Spinal cord (tissue), 10 donors: ENCODE measurements at places on chromosomes 13 and 19. TPM values are rescaled to one million over a fixed set of nuclear protein-coding genes. Genes with fewer than 3 reads are reported as not detected.
A peak's percentile ranks its signal among the peaks of the same experiment; 100 is the strongest.

- no peaks in the 10 kb centered on the region for H3K27me3 ChIP-seq
- no peak for DNase-seq
- H3K27ac ChIP-seq, result no peak overlapping the region
- no peaks in the 10 kb centered on the region for H3K36me3 ChIP-seq
Observed at GRCh38 chr19:37867831-37868230, 38.6 kb downstream of the WDR87 start.

DNA sequence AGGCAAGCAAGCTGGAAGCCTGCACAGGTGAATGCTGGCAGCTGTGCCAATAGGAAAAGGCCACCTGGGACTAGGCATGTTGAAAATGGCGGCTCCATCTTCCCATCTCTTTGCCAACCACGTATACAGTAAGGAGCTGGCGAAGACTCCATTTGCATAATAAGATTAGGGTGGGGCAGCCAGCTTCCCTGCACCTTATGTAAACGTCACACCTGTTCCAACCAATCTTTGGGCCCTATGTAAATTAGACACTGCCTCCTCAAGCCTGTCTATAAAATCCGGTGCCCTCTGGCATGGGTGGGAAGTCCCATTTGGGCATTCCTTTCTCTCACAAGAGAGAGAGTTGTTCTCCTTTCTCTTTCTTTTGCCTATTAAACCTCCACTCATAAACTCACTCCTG lies 16.8 kb downstream of the ADGRE2 start:
- no peaks in the 10 kb centered on the region for H3K36me3 ChIP-seq
- H3K27me3 ChIP-seq, result no peaks in the 10 kb centered on the region
- no peak overlapping the region for H3K27ac ChIP-seq
- DNase-seq, result no peak
- H3K4me3 ChIP-seq, result no peak overlapping the region
- H3K4me1 ChIP-seq, result no peaks in the 10 kb centered on the region

DNA sequence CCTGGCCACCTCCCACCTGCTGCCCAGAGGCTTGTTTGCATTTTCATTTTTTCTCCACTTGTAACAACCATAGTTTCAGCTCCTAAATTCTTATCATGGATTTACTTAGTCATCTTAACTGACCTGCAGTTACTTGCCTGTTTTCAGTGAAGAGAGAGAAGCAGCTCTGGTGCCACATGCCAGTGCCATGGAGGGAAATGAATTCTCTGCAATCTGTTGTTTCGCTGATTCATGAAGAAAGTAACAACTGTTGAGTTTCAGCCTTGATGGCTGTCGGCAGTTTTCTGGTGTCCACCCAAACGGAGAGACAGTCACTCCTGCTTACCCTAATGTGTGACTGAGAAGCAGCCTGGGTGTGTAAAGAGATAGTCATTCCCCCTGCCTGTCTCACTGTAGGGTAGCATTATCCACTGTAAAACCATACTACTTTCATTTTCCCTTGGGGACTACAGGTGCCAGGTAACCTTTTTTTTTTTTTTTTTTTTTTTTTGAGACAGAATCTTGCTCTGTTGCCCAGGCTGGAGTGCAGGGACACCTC lies 116.1 kb downstream of the DNAJC3 start:
- no peak overlapping the region for H3K27ac ChIP-seq
- H3K36me3 ChIP-seq, result peaks cover 6% of the 10 kb centered on the region
- no peaks in the 10 kb centered on the region for H3K27me3 ChIP-seq
- H3K4me3 ChIP-seq, result no peak overlapping the region
- DNase-seq, result no peak

DNA sequence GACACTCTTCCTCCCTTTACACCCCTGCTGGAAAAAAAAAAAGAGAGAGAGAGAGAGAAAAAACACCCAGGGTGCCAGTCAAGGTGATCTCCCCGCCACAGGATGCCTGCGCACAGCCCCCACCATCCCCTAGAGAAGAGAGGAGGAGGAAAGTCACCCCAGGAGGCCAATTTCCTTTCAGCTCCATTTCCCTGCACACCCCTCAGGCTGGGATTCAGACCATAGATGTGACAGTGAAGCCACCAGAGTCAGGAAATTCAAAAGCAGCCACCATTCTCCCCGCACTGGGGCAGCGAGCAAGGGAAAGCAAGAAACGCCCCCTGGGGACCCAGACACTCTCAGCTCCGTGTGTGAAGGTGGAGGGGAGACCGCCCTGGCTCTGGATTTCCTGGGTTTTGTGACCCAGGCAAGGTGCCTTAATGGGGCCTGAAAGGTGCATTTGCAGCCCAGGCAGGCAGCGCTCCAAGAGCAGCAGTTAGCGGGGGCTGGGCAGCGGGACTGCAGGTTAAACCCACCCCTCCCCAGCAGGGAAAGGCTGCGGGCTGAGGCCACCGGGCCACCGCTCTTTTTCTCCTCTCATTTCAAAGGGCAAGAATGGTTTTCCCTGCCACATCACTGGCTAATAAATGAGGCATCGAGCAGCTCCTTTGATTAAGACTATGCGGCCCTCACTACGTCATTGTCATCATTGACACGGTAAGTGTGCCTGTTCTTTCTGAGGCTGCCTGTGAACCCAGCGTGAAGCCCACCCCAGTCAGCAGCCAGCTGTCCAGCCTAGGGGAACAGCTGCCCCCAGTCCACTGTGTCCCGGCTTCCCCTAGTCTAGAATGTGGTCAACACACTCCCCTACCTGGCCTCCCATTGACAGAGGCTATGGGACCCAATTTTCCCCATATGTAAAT lies 83.8 kb upstream of the TM9SF2 start:
- H3K36me3 ChIP-seq, result no peaks in the 10 kb centered on the region
- DNase-seq, result no peak
- peaks cover 21% of the 10 kb centered on the region for H3K4me1 ChIP-seq

DNA sequence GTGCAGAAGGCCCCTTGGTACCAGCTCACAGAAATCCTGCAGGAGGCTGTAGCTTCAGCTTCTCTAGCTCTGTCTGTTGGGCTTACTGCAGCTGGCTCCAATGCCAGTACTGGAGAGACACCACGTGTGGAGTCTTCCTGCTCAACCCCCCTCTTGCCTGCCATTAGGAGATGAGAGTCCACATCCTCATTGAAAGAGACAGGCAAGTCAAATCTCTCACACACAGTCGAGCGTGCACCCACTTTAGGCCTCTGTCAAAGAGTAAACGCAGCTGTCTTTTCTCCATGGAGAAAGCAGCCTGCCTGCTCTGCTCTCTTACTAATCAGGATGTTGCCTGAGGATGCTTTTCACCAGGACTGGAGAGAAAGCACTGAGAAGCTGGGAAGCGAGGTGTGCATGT lies 523.0 kb upstream of the NBEA start:
- no peaks in the 10 kb centered on the region for H3K4me1 ChIP-seq
- DNase-seq, result no peak
- no peaks in the 10 kb centered on the region for H3K36me3 ChIP-seq

GRCh38 chr13:26517936-26518335 lies 39.5 kb upstream of the WASF3 start:
- peaks cover 8% of the 10 kb centered on the region for H3K4me1 ChIP-seq
- no peak overlapping the region for H3K4me3 ChIP-seq
- H3K27me3 ChIP-seq, result no peaks in the 10 kb centered on the region
- H3K27ac ChIP-seq, result no peak overlapping the region
- no peak for DNase-seq

- H3K4me1 ChIP-seq, result no peaks in the 10 kb centered on the region
- DNase-seq, result no peak
- H3K4me3 ChIP-seq, result no peak overlapping the region
- H3K27me3 ChIP-seq, result no peaks in the 10 kb centered on the region
- no peak overlapping the region for H3K27ac ChIP-seq
Observed at GRCh38 chr13:72643311-72643989, 84.0 kb downstream of the MZT1 start.

DNA sequence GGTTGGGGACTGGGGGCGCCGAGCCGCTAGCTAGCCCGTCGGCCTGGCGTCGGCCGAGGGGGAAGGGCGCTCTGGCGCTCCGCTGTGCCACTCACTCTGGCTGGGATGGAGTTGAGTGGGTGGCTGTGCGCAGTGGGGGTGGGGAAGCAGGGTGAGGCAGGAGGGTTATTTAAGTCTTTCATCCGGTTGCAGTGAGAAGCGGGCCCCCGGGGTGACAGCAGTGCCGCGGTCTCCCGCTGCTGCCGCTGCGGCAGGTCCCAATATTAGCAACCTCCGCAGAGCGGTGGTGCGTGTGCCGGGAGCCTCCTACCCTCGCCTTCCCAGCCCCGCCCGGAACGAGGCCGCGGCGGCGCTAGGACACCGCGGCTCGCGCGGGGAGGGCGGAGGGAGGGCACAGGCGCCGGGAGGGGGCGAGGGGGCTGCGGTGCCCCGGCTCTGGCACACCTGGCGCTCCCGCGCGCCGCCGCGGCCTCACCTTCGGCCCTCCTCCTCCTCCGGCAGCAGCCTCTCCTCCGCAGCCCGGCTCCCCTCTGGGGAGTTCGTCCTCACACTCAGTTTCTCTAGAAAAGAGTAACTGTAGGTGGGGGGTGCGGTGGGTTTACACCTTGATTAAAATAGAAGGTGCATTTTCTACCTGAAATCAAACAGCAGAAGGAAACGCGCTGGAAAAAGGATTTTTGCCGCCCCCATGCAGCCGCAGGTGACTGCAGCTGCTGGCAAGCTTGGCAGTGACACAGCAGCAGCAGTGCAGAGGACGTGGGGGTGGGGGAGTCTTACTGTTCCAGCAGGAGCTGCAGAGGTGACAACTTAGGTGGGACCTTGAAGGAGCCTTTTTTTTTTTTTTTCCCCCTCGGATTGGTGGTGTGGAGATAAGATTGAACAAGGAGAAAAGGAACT lies 4.5 kb downstream of the FGF9 start:
- peaks cover 29% of the 10 kb centered on the region for H3K27me3 ChIP-seq
- no peak for DNase-seq
- peak overlapping the region; percentile 69 for H3K4me3 ChIP-seq
- peaks cover 31% of the 10 kb centered on the region for H3K4me1 ChIP-seq

DNA sequence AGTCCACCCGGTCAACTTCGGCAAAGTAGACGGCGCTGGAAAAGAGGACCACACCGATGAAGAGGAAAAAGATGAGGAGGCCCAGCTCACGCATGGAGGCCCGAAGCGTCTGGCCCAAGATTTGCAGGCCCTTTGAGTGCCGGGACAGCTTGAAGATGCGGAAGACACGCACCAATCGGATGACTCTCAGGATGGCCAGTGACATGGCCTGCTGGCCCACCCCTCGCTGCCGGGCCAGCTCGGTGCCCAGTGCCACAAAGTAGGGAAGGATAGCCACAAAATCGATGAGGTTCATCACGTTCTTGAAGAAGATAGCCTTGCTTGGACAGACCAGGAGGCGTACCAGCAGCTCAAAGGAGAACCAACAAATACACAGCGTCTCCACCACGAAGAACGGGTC lies 2.1 kb downstream of the KCNA7 start:
- H3K4me3 ChIP-seq, result no peak overlapping the region
- H3K27me3 ChIP-seq, result peaks cover 67% of the 10 kb centered on the region
- no peak overlapping the region for H3K27ac ChIP-seq
- DNase-seq, result no peak

DNA sequence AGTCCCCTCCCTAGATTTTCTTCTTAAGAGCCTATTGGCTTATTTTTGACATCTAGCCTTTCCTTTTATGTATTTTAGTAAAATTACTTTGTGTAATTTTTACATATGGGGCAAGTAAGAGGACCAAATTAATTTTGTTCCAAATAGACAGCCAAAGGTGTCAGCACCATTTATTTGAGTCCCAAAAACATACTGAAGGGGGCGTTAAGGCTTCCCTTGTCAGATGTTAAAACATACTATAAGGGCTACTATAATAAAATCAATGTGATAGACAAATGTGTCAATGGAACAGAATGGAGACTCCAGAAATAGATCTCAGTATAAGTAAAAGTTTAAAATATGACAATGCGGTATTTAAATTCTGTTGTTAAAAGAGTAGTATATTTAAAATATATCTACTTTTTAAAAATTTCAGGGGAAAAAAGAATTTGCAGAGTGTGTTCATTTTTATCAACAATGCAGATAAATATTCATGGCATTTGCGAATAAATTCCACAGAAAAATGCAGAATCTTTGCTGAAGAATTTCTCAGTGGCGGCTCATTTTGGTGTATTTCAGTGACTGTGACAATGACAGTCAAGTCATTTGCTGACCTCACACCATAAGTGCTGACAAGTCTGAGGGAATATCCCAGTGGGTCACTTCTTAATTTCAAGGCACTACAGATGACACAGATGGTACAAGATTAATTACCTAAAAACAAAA lies 133.7 kb downstream of the MTUS2 start:
- no peaks in the 10 kb centered on the region for H3K36me3 ChIP-seq
- no peaks in the 10 kb centered on the region for H3K4me1 ChIP-seq
- no peak overlapping the region for H3K4me3 ChIP-seq

DNA sequence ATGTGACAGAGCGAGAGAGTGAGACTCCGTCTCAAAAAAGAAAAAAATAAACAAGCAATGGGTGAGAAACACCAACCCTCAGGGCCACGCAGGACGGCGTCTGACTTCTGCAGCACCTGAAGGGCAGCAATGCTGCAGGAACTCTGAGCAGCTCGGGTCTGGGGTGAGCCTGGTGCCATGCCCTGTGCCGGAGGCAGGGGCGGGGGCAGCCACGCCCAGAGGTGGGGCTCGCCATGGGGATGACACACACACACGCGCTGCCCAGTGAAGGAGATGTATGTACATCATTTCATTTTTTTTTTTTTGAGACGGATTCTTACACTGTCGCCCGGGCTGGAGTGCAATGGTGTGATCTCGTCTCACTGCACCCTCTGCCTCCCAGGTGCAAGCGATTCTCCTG lies 24.3 kb downstream of the GPX4 start:
- no peak overlapping the region for H3K4me3 ChIP-seq
- peaks cover 16% of the 10 kb centered on the region for H3K27me3 ChIP-seq
- no peak overlapping the region for H3K27ac ChIP-seq
- no peak for DNase-seq
- H3K4me1 ChIP-seq, result peaks cover 24% of the 10 kb centered on the region

GRCh38 chr13:98719527-98720250 lies 32.8 kb downstream of the SLC15A1 start:
- no peak for DNase-seq
- H3K36me3 ChIP-seq, result no peaks in the 10 kb centered on the region
- no peaks in the 10 kb centered on the region for H3K4me1 ChIP-seq
- H3K27me3 ChIP-seq, result no peaks in the 10 kb centered on the region
- H3K27ac ChIP-seq, result no peak overlapping the region

Gene DCT
- total RNA-seq, result 1.3 TPM

Gene BRSK1
- total RNA-seq, result 46.4 TPM

Gene PBX4
- total RNA-seq, result 4.3 TPM

Gene DACT3
- 18.4 TPM for total RNA-seq

Gene GGACT
- 10.1 TPM for total RNA-seq

Gene BEST2
- not detected for total RNA-seq

Gene GRWD1
- total RNA-seq, result 10.5 TPM

Gene PRTN3
- total RNA-seq, result 3.8 TPM

Gene VSTM1
- total RNA-seq, result 0.28 TPM

Gene SELENOV
- not detected for total RNA-seq

Gene CYP2S1
- 0.44 TPM for total RNA-seq

Gene CCNE1
- 7.3 TPM for total RNA-seq

Gene CRX
- not detected for total RNA-seq
